ENCODE measurements at places on chromosomes 1 and 21.

GRCh38 chr1:30697571-30698376, 25.6 kb downstream of the MATN1 start:
- no peak for DNase-seq

GRCh38 chr1:20158358-20159070, 19.4 kb downstream of the PLA2G2F start:
- DNase-seq: no peak

DNA sequence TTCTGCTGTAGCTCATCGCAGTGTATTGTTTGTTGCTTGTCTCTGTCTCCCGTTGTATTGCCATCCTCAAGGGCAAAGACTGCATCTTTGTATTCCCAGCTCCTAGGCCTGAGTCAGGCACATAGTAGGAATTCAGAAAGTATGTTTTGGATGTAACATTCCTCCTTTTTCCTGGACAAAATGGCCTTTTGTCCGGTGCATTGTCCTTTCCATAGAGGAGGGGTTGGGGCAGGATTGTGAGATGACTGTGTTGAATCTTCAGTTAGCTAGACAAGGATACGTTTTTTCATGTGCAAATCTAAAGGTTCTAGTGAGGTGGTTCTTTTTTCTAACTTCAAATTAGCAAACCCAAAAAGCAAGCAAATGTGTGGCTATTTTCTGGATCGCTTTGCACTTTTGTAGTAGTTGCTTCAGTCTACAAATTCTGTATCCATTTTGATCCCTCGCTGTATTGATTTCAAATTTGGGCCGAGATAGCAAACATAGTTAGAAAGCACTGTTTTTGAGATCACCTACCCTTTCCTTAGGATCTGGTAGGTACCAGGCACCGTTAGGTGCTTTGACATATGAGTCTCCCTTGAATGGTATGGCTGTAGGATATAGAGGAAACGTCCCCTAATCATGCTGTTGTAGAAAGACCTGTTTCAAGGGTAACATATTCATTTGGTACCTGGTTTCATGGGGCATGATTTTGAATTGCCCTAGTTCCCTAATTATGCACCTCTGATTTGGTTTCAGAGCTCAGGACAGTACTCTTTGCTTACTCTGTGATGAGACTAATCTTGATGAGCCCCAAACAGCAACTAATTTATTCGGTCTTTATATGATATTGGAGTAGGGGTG, 1.2 kb downstream of the PPP1R8 start:
- DNase-seq: no peak

DNA sequence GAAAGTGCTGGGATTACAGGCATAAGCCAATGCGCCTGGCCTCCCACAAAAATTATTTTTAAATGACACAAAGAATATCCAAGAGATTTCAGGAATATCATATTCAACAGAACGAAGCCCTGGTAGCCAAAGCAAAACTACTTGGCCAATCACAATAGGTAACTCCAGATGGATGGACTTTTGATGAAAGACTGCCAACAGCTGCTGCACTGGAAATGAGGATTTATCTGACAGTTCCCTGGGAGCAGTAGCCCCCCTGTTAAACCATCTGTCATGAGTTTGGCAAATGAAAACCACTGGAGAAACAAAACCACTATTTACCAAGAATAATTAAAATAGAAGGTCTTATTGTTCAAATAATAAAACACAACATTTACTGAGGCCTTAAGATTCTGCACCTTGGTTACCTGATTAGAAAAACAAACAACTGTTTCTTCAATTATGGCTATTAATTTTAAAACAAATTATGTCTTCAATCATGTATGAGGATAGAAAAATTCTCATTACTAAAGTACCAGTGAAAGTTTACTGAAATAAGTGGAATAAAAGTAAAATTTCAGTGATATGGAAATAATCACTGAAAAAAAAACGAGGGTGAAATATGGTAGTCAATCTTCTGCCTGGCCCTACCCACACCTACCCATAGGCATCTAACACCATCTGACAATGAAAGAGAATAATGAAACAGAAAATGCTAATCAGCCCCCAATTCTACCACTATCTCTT, 34.3 kb upstream of the PSMG1 start:
- no peak for DNase-seq

- DNase-seq: no peak
Observed at GRCh38 chr1:66147226-66147835, 354.6 kb downstream of the PDE4B start.

DNA sequence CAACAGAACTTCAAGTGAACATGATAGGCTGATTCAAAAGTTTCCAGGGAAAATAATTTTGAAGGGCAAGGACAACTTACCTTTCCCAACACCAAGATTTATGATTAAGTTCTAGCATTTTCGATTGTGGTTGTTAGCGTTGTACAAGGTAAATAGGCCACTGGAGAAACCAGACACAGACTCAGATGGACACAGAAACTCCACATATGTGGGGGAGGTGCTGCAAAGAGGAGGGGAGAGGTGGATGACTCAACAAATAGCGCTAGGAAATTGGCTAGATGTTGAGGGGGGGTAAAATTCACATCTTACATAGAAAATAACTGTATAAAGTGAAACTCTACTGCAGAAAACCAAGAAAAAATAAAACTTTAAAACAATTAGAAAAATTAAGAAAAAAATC, 564.4 kb downstream of the MATN1 start:
- no peak for DNase-seq

GRCh38 chr1:61078618-61079295, 3.6 kb upstream of the NFIA start:
- no peak for DNase-seq

DNA sequence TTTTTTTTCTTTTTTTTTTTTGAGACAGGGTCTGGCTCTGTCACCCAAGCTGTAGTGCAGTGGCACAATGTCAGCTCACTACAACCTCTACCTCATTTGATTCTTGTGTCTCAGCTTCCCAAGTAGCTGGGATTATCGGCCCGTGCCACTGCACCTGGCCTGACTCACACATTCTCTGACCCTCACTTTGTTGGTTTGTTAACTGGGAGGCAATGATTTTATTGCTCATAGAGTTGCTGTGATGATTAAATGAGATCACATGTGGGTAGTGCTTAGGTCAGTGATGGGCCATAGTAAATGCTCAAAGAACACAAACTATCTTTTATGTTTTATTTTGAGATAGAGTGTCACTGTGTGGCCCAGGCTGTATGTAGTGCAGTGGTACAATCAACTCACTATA, 47.3 kb upstream of the SSBP3 start:
- DNase-seq: no peak

DNA sequence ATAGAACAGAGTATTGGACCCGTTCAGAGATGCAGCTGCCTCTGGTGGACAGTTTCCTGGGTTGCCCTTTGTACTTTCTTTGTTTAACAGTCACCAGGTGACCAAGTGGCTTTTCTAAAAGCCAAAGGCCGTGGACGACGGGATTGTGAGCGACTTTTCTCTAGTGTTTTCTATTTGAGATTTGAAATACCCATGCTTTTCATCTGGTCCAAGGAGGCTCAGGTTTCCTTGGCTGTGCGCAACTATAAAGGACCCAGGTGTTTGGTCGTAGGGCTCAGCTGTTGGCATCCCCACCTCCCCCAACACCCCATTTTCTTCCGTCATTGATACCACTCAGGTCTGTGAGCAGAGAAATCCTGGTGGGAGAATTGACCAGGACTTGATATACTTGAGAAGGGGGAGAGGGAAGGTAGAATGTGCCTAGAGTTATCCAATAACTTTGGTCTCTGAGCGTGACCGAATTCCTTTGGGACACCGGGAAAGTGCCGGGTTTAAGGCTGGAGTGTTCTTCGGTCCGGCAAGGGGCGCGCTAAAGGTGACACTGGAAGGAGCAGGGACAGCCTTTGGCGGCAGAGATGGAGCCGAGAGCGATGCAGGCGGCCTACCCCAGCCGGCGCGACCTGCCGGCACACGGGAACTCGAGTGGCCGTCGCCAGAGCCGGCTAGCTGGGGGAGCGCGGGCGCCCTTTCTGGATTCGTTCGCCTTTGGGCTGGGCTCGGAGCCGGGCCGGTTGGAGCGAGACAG, 83.4 kb upstream of the BMP8A start:
- DNase-seq: no peak

DNA sequence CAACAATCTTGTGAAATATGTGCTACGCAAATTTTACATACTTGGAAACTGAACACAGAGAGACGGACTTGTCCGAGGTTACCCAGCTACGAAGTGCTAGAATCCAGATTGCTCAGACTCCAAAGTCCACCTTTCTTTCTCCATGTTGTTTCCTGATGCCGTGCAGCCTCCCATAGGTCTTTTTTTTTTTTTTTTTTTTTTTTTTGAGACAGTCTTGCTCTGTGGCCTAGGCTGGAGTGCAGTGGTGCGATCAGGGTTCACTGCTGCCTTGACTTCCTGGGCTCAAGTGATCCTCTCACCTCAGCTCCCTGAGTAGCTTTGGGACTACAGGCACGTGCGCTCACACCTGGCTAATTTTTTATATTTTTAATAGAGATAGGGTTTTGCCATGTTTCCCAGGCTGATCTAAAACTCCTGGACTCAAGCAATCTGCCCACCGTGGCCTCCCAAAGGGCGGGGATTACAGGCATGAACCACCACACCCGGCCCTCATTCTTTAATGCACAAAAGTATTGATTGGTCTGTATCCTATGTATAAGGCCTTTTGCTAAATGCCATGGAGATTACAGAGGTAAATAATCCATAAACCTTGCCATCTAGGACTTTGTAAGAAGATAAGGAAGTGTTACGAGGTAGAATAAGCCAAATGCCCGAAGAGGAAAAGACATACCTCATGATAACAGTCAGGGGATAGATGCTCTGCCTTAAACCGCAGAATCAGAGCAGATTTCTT, 92.8 kb downstream of the C1orf21 start:
- no peak for DNase-seq

DNA sequence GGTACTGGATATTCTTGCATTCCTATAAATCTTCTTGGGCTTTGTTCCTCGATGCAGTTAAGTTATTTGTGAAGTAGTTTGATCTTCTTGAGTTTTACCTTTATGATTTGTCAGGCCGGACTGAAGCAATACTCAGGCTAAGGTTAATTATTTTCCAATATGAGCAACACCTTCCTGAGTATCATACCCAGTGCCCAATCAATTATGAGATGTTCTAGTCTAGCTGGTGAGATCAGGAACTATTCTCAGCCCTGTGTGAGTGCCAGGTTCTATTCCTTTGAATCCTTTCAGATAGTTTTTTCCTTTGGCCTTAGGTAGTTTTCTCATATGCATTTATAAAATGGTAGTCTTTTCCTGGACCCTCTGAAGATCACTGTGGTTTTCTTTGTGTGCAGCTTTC, 92.5 kb downstream of the SCMH1 start:
- DNase-seq: no peak

DNA sequence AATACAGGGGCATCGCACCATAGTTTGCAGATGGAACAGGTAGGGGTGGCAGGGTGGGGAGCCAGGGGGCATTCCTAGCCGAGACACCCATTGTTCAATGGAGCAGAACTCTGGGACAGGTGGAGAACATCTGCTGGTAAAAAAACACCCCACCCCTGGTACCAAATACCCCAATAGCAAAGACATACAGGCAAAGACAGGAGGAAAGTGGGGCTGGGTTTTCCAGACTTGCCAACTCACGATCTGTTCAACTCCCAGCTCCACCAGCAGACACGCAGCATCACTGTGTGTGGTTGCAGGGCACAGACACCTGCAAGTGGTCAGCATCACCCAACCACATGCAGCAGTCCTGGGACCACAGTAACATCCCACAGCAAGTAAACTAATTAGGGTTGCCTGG, 328 bp upstream of the KRTAP10-8 start:
- DNase-seq: no peak

GRCh38 chr1:212433577-212434462, 1.1 kb downstream of the NENF start:
- no peak for DNase-seq

DNA sequence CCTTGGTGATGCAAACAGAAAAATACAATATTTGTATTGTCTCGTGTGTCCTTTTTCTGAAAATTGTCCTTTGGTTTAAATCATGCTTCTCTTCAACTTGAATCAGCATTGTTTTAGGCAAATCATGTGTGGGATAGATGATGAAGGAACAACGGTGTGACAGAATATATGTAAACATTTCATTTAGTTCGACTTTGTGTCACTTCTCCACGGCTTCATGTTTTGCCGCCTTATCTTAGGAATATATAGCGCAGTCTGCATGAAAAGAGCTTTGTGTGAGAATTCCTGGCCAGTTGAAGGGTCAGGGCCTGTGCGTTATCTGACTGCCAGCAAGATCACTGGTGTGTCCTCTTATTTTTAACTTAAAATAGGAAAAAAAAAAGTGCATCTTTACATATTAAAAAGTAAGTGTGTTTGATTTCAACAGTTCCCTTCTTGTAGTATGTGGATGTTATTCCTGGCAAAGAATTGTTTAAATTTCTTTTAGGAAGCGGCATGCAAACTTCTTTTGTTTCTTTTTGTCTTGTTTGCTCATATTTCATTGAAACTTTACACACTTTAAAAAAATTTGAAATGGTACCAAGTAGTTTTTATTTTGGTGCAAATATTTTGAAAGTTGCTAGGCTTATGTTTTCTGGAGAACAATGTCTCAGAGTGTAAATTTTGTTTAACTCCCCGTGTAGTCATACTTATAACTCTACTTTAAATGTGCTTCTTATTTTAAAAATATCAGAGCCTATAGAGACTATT, 465.2 kb downstream of the USP25 start:
- DNase-seq: no peak

- DNase-seq: no peak
Observed at GRCh38 chr1:51792864-51793263, 85.7 kb downstream of the NRDC start.

DNA sequence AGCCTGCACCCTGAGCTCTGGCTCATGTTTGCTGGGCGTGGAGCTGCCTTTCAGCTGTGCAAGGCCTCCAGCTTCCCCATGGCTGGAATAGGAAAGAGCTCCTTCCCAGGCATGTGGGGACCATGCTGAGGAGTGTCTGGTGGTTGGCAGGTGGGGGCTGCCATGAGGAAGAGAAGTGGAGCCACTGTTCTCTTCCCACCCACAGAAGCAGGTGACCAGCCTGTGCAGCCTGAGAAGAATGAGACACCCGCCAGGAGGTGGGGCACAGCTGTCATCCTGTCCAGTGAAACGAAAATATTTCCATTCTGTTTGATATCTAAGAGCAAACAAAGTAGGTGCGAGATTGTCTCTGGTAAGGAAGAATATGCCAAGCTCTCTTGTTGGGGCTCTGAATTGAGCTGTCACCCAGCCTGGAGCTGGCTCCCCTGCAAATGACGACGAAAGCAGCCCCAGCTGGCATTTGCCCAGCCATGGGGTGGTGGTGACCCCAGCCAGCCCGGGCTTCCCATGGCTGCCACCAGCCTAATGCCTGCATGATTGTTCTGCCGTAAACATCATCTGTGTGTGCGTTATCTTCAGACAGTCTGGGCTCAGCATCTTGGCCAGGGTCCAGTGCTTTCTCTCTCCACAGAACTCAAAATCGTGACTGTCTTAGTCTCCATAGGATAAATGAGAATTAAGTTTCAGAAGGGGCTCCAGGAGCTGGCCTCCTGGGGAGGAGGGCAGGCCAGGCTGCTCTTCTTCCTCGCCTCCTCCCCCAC, 429.8 kb upstream of the VAMP3 start:
- DNase-seq: no peak

- DNase-seq: no peak
Observed at GRCh38 chr1:59396387-59396786, 99.5 kb downstream of the FGGY start.

- no peak for DNase-seq
Observed at GRCh38 chr1:1402072-1402900, 3.2 kb upstream of the CCNL2 start.

- DNase-seq: no peak
Observed at GRCh38 chr21:39094847-39095579, 88.2 kb downstream of the PSMG1 start.

- no peak for DNase-seq
Observed at GRCh38 chr1:155529109-155529508, 33.5 kb downstream of the ASH1L start.

Measured in stimulated activated CD8-positive, alpha-beta memory T cell treated with anti-CD3 and anti-CD28 coated beads, Interleukin-4, amount 100 ng/mL, for 4 hours (primary cell).